ENCODE measurements at places on chromosomes 11 and 22.

DNA sequence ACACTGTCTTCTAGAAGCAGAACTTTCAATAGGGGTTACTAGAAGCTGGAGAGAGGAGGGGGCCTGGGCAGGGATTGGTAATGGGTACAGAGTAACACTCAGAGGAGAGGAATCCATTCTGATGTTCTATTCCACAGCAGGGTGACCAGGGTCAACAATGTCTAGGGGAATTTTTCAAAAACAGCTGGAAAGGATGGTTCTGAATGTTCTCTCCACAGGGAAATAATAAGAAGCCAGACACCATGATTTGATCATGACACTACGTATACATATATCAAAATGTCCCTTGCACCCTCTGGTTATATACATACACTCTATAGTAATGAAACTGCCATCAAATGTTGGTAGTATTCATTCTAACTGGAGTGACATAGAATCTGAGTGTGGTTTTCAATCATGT is 111.2 kb upstream of the TOP3B start:
- DNase-seq: no peak

DNA sequence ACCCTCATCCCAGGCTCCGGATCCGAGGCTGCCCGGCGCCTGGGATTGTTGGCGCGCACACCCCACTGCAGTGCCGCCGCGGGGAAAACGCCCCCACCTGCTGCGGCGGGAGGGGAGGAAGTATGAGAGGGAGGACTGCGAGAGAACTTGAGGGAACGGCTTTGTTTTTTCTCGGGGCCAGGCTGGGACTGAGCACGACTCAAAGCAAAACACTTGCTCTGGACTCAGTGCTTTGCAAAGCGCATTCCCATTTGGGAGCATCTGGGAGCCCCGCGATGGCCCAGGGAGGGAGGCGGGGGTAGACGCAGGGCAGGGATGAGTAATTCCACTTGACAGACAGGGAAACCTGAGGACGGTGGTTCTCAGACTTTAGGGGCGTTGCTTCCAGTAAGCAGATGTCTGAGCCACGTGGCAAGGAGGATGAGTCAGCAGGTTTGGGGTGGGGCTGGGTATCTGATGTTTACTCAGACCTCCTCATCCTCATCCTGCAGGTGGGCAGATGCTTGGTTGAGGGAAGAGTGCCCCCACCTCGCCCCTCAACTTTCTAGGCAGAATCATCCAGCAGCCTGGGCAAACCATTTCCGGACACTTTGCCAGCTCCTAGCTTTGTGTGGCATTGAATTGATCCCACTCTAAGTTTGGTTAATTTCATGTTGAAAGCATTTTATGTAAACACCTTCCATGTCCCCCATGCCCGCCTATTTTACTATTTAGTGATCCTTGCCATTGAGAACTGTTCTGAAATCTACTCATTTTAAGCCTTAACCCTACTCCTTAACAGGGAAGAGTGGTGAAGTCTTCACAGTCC is 1.5 kb downstream of the MIAT start:
- no peak for DNase-seq

DNA sequence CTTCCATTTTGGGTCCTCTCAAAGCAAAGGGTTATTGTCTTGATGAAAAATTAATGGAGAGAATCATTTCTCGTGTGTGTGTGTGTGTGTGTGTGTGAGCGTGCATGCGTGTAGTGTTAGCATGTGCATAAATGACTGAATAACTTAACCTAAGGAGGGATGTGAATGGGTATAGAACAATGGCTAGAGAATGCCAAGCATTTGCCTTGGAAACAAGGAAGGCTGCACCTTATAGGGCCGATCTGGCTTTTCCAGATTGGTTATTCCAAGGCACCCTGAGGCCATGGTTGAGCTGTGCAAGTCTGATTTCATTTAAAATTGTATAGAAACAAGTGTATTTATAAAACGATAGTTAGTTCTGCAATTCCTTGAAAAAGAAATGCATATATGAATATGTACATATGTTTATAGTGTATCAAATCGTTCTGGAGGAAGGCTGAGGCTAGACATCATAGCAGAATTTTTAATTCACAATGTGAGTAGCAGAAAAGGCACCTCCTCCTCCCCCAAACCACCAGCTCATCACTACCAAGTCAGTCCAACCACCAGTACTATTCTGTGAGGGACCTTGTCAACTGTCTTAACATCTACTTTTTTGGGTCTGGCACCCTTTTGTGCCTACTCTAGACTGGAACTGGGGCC is 322.7 kb upstream of the ISX start:
- DNase-seq: no peak

GRCh38 chr22:44307509-44308169 is 5.1 kb downstream of the SHISAL1 start:
- no peak for DNase-seq

DNA sequence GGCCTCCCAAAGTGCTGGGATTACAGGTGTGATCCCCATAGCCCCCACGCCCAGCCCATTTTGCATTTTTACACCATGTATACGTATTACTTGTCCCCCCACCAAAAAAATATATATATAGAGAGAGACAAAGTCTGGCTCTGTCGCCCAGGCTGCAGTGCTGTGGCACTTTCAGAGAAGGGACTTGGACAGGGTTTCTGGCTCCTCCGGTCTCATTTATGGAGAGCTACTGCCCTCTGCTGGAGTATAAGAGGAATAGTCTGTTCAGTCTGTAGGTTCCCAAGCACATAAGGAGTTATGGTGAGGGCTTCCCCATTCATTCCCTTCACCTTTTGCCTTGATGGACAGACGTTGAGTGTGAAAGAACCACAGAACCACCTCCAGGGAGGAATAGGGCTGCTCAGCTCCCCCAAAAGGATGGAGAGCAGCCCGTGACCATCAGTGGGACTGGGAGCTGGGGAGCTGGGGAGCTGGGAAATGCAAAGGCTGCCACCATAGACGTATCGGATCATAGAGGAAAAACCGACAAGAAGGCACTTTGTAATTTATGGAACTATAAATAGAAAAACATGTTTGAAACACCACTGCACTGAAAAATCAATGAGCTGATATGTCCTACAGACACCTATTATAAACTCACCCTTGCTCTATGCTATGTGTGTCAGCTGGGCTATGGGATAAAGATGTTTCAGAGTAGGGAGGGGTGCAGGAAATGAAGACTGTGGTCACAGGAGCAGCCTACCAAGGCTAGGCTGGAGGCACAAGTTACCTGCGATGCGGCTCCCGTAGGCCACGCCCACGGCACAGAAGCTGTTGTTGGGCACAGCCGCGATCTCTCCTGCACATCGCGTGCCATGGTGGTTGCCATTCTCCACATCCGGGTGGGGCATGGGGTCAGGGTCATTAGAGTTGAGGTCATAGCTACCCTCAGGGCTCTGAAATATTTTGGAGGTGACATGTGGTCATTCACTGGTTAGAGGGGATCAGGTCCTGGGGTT is 5.2 kb downstream of the PCSK7 start:
- DNase-seq: no peak

GRCh38 chr11:76123248-76123647 is 83.1 kb downstream of the WNT11 start:
- no peak for DNase-seq

GRCh38 chr11:118079491-118079890 is 2.6 kb downstream of the TMPRSS4 start:
- no peak for DNase-seq

GRCh38 chr22:42830161-42830560 is 26.9 kb downstream of the ARFGAP3 start:
- DNase-seq: no peak

DNA sequence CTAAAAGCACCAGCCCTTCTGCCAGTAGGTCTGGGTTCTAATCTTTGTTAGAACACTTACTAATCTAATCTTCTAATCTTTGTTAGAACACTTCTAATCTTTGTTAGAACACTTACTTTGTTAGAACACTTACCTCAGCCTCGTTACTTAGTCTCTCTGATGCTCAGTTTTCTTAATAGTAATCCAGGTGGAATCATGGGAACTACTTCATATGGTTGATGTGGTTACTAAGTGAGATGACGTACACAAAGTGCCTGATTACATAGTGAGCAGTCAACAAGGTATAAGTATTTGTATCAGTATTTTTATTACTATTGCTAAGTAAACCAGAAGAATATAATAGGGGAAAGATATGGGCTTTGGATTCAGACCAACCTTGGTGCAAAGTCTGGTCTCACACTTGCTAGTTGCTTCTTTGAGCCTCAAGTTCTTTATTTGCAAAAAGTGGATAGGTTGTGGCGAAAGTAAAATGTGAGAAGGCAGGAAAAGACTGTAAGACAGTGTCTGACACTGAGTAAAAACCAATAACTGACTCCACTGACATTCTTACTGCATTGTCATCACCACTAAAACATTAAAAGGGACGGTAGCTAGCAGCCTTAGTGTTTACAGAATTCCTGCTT is 83.7 kb downstream of the TRAF6 start:
- no peak for DNase-seq

DNA sequence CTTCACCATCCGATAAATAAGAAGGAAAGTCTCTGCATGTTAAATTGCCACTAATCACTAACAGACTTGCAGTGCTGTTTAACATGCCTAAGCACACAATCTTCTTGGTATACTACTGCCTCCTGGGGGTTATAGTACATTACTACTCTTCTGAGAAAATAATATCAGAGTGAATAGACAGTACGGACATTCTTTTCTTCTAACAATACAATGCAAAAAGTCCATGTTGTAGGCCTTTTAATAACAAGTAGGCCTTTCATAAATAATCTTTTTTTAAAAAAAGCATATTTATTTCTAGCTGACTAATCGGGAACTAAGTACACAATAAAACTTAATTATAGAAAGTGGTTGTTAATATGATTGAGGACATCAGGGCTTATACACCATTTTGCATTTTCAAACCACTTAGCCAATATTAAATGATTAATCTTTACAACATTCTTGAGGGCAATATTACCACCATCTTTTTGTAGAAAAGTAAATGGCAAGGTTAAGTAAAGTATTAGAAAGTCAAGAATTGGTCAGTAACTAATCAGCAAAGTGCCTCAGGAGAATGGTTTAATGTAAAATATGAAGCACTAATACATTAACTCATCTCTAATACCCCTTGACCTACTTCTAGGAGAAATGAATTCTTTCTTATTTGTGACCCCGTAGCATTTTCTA is 84.7 kb downstream of the TTC28 start:
- DNase-seq: no peak

DNA sequence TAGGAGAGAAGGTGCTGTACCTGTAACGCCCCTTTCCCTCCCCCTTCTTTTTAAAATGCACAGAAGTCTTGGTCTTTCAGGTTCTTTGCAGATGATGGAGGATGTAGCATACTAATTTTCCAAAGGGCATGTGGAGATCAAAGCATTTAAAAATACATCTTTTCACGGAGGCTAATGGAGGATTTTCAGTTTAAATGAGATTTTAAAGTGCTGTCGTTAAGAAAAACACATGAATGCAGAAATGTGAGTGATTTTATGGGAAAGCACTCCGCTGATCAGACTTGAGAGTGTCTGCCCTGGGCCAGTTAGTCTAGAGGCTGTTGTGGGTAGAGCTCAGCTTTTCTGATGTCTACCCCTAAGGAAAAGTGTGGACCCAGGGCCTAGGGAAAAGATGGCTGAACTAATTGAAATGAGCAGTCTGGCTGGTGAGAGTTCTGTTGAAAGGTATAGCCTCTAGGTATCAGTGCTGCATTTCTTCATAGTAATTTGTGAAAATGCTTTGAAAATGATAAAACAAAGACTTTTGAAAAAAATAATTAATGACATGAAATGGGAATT is 2.5 kb downstream of the AMOTL1 start:
- no peak for DNase-seq

GRCh38 chr22:49867303-49868265 is 13.9 kb downstream of the ZBED4 start:
- no peak for DNase-seq

- DNase-seq: no peak
Observed at GRCh38 chr11:112620621-112621394, 340.4 kb upstream of the NCAM1 start.

DNA sequence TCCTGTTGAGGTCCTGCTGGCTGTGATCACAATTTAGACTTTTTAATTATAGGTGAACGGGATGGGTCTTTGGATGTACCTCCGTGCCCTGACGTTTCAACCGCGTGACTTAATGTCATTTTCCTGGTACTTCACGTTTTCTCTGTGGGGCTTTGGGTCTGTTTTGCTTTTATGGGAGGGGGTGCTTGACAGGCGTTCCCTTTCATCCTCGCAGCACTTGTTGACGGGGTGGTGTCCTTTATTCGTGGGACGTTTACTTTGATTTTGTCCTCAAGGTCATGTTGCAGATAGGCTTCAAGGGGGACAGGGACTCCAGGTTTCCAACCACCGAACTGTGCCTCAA is 994 bp downstream of the PPP6R3 start:
- no peak for DNase-seq

DNA sequence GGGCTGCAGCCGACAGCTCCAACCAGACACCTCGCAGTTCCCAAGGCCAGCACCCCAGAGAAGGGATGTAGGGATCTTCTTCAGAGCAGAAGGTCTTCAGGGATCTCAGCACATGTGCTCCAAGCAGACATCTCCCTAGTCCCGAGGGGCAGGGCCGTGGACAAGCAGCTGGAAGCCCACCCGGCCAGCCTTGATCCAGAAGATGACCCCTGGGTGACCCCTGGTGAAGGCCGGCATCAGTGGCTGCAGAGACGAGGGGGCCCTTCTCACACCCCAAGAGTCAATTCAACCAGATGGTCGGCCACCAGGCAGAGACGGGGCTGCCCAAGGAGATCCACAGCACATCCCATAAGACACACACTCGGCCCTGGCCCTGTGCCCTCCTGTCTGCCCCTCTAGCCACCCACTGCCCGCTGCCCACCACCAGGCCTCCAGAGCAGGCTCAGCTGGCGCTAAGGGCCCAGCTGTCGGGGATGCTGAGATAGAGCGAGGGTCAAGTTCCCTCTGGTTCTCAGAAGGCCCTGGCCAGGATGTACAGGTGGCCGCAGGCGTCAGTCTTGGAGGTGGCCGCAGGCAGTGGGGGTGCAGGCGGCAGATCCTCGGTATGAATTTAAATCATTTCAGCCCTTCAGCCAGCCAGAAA is 168.3 kb downstream of the BRD1 start:
- DNase-seq: no peak

- no peak for DNase-seq
Observed at GRCh38 chr11:126113963-126114362, 51.3 kb upstream of the CDON start.

GRCh38 chr11:19712281-19713195 is at the start of gene NAV2:
TSS of gene NAV2 (plus strand) at chr11:19712837. CDS start at chr11:19713696, 859 bp downstream.
- DNase-seq: no peak

DNA sequence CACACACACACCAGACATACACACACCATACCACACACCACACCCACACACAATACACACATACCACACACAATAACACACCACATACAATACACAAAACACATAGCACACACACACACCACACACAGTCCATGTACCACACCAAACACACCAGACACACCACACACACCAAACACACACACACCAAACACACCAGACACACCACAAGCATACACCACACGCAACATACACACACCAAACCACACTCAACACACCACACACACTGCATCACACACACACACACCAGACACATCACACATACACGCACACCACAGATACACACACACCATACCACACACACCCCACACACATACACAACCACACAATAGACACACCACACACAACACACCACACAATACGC is 54.8 kb downstream of the IGSF9B start:
- no peak for DNase-seq

All from vagina (tissue), 2 donors.